ENCODE measurements at places on chromosomes 6 and 20.
A peak's percentile ranks its signal among the peaks of the same experiment; 100 is the strongest.

DNA sequence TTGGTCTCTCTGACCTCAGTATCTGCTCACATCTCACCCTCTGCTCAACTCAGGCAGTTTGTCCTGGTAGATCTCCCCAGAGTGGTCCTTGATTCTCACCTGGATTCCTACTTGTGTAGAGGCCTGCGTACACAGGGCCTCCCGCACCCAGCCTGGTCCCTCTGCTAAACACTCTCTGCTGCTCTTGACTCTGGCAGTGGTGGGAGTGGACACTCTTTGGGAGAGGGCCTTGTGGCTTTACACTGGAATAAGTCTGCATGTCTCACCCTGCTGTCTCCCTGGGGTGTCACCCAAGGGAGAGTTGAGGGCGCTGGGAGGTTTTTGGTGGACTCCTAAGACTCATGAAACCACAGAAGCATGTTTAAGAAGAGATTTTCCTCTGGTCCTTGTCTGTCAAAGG is 57.3 kb upstream of the ECI2 start:
- no peak for DNase-seq

DNA sequence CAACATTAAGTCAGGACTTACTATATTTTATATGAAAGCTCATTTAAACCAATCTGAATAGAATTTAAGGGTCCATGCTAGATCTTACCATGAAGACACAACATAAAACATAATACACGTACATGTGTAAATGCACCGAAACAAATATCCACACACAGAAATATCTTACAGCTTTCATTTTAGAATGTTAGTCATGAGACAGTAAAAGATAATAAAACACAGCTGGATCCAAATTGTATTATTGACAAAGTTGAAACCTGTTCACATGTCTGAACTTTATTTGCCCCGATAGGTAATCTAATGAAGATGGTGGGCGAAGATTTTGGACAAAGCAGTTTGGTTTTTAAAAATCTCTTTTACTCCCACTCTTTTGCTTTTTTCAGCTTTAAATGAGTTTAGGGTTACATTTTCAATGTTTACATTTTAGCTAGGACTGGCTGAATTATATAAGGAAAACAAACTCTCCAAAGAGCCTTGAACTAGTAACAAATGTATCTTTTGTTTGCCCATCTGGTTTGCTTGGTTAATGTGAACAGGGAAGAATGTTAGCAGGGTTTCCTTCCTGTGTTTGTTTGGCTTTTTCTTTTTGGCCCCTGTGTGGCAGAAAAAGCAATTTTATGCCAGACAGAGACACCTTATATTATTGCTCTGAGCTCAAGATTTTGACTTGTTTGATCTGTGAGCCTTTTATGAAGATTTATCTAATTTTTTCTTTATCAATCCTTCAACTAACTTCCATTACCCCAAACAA is 5.1 kb upstream of the TMEM181 start:
- no peak for DNase-seq

- no peak for DNase-seq
Measured at GRCh38 chr6:164505425-164505824, 804.0 kb downstream of the C6orf118 start.

DNA sequence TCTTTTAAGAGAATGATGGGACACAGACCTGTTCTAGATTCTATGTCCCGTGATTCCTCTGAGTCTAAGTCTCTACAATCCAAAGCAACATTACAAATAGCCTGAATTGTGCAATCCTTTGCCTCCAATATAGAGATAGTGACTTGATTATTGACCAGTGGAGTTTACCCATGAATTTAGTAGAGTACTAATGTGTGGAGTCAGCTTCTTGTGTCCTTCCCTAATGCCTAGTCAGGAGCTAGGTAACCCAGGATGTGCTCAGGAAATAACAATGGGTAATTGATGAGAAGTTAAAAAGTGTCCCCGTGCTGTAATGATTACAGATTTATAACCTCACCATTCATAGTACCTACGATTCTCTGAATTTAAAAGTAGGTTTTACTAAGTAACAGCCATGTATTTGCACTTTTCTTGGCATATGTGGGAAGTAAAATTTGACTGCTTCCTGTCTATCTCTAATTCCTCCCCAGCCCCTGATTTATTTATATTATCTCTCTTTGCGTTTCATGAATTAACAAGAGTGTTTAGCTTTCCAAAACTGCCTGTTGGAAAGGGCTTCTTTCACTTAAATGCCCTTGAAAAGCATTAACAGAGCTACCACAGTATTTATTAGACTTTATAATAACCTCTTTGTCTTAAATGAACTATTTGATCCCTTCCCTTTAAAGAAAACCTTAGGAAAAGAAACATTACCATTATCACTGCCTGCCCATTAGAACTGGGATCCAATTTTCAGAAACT is 30.5 kb downstream of the NEDD9 start:
- no peak for DNase-seq

- no peak for DNase-seq
Measured at GRCh38 chr6:7938562-7939183, 28.1 kb upstream of the TXNDC5 start.

- DNase-seq, result no peak
Measured at GRCh38 chr6:2872423-2873358, 30.4 kb downstream of the SERPINB9 start.

GRCh38 chr20:61514018-61514365 is 261.9 kb downstream of the CDH4 start:
- peak; percentile 1 for DNase-seq

DNA sequence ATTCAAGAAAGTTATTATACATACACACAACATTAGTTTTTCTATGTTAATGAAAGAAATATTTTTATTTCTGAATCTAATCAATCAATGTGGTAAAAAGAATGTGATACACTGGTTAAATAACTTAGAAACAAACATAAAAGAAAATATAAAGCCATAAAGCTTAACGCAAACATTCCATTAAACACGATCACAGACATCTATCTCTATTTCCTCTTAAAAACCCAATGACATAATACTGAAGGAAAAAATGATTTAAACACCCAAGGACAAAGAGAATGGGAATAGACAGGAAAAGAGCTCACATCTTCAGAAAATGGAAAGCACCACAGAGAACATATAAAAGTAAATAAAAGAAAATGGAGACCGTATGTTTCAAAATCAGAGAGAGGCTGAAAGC is 19.4 kb downstream of the ZUP1 start:
- no peak for DNase-seq

GRCh38 chr6:74356391-74356790 is 660.4 kb downstream of the CD109 start:
- DNase-seq, result no peak

- peak; percentile 96 for DNase-seq
Measured at GRCh38 chr6:35727231-35727934, 9.4 kb upstream of the ARMC12 start.

- DNase-seq, result no peak
Measured at GRCh38 chr6:46136831-46137230, 7.0 kb downstream of the ENPP4 start.

DNA sequence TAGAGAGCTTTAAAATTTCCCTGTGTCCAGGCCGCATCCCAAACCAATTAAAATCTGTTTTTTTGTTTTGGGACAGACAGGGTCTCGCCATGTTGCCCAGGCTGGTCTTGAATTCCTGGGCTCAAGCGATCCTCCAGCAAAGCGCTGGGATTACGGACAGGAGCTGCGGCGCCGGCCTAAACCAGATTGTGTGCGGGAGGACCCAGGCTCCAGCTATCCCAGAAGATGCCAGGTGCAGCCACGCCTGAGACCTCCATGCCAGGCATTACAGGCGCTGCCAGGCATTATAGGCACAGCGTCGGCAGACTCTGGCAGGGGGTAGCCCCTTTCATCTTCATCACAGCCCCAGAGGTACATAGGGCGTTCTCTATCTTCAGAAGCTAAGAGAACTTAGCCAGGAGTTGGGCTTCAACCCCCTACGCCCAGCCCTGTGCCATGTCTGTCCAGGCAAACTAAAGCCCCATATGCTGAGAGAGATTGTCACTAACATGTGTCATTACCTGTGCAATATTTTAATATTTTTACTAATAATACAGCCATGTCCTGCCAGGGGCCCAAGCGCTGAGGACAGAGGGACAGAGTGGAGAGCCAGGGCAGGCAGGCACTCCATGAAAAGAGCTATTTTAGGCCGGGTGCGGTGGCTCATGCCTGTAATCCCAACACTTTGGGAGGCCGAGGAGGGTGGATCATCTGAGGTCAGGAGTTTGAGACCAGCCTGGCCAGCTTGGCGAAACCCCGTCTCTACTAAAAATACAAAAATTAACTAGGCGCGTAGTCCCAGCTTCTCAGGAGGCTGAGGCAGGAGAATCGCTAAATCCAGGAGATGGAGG is 9.8 kb upstream of the GRM4 start:
- DNase-seq, result peak; percentile 30

DNA sequence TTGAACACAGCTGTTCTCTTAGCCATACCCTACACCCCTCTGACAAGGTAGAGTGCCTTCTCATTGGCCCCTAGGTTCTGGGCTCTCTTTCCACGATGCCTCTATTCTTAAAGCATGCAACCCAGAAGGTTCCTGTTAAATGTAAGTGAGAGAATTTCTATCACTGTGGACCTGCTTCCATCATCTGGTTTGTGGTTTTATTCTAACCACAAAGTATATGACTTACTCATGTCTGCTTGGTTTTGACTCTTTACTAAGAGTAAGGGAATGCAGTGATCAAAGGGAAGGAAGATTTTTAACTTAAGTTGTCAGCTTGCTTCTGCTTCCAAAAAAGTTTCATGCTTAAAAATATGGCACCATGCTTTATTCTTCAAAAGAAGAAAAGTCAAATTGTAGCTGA is 80.2 kb downstream of the ANKEF1 start:
- DNase-seq, result no peak

DNA sequence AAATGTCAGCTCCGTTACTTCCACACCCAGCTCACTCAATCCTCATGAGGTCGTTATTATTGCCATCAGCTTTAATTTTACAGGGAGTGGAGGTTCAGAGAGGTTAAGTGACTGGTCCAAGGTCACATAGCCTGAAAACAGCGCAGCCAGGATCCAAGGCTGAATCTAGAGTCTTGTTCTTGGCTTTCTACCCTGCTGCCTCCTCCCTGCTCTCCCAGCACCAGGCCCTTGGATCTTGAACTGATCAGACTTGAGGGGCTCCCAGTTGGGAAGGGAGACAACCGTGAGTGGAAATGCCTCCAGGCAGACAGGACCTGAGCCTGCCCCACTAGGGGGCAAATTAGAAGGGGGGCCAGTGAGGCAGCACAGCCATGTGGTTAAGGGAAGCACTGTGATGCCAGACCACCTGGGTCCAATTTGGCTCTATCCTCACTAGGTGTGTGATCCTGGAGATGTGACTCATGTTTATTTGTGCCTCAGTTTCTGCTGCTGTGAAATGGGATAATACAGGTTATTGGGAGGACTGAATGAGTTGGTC is 135.6 kb upstream of the PTPN1 start:
- DNase-seq, result no peak

GRCh38 chr6:9272671-9273070 is 837.3 kb upstream of the SLC35B3 start:
- DNase-seq, result no peak

- no peak for DNase-seq
Measured at GRCh38 chr6:121830736-121831135, 395.3 kb downstream of the GJA1 start.

- no peak for DNase-seq
Measured at GRCh38 chr6:148250975-148251685, 91.5 kb upstream of the SASH1 start.

DNA sequence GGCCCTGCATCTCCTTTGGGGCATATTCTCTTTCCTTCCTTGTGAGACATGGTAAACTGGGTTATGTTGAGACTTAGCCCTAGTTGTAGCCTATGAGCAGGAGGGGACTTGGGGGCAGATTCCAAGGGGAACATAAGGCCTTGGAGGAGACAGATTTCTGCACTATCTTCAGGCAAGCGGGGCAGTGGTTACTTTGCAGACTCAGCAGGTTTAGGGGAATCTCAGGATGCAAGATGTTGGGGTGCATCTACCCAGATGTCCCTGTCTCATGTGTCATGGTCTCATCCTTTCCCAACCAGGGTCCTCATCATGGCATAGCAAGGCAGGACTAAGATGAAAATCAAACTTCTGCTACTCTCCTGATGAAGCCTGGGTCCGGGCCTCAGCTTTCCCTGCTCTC is 58.6 kb upstream of the PTPRT start:
- no peak for DNase-seq

DNA sequence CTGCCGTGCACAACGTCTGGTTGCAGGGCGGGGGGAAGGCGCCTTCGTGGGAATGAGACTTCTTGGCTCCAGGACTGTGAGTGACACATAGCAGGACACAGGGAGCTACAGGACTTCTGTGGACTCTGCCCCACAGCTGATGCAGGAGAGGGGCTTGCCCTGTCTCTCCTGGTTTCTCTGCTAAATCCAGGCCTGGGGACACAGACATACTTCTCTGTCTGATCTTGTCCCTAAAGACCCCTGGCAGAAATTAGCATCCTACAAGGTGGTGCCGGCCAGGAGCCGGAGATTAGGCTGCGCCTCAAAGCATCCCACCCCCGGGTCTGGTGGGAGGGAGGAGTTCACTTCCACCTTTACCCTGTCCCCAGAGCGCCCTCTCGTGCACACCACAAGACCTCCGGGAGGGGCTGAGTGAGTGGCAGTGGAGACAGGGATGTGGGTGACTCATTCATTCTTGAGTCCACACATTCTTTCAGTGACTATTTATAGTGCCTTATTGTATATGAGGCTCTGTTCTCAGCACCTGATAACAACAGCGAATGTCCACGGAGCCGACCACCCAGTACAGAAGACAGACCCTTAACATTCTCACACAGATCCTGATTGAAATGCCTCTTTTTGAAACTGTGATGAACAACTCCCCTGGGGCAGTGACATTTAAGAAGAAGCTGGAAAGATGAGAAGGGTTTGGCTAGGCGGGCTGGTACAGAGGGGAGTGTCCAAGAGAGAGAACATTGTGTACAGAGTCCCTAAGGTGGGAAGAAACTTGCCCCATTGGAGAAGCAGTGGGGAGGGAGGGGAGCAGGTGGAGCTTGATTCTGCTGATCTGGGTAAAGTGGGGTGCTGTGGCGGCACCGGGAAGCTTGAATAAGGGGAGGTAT is 39.0 kb downstream of the GMPR start:
- DNase-seq, result peak; percentile 88

DNA sequence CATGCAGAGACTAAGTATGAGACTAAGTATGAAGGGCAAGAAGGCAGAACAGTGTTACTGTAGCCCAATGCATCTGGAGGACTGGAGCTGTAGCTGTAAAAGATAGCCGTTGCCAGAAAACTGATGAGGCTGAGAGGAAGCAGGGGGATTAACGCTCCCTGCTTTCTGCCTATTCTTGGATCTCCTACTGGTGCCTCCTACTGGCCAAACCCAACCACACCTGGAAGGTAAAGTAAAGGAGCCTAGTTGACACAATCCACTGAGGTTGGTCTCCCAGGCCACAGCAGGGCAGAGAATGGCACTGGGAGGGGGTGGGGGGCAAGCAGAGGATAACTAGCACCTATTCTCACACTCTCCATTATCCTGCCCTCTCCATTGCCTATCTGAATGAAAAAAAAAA is 105.0 kb upstream of the MRPS10 start:
- DNase-seq, result no peak

GRCh38 chr6:134979142-134979541 is 29.2 kb upstream of the ALDH8A1 start:
- no peak for DNase-seq

GRCh38 chr6:8102122-8102958 is at the start of gene EEF1E1:
TSS of gene EEF1E1 (minus strand) at chr6:8102548. CDS start at chr6:8102521, 27 bp downstream.
- peak; percentile 97 for DNase-seq
